ENCODE measurements at places on chromosomes 7 and 10. TPM values are rescaled to one million over a fixed set of nuclear protein-coding genes. Genes with fewer than 3 reads are reported as not detected.

The PAX4 gene
- not detected for total RNA-seq

GRCh38 chr10:31830887-31831286, 97.7 kb downstream of the ARHGAP12 start:
- 0 out of 2 replicates have a peak, but pooled peaks cover 6% of the 10 kb centered on the region for H3K36me3 ChIP-seq
- peak overlapping the region; percentile 22 for H3K27ac ChIP-seq
- H3K4me3 ChIP-seq, result peak overlapping the region; percentile 12
- no peaks in the 10 kb centered on the region for H3K27me3 ChIP-seq
- peak; percentile 49 for DNase-seq
- H3K4me1 ChIP-seq, result peaks cover 24% of the 10 kb centered on the region

GRCh38 chr7:118052336-118052735, 131.6 kb upstream of the LSM8 start:
- DNase-seq, result no peak
- H3K4me1 ChIP-seq, result no peaks in the 10 kb centered on the region
- no peaks in the 10 kb centered on the region for H3K27me3 ChIP-seq
- no peak overlapping the region for H3K4me3 ChIP-seq
- no peak overlapping the region for H3K27ac ChIP-seq
- H3K36me3 ChIP-seq, result no peaks in the 10 kb centered on the region

The SPDYE16 gene
- total RNA-seq, result not detected

The AKAP9 gene
- 24.1 TPM for total RNA-seq

The ZNHIT1 gene
- total RNA-seq, result 98.0 TPM

DNA sequence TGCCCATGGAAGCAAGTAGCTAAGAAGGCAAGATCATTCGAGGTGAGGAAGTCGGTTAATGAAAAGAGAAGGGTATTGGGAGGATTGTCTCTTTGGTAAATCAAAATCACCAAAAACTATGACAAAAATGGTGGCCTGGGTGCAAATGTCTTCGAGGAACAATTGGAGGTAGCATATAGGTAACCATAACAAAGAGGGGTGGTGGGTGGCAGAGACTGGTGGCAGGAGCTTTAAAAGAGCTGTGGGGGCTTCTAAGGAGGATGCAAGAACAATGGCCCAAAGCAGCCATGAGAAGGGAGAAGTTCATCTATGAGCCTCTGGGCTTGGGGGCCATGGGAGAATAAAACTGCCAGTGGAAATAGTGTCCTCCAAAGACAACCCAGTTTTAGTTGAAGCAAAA, 172.2 kb upstream of the PDE1C start:
- H3K4me1 ChIP-seq, result no peaks in the 10 kb centered on the region
- H3K27me3 ChIP-seq, result no peaks in the 10 kb centered on the region
- H3K4me3 ChIP-seq, result no peak overlapping the region

The PARD3 gene
- 21.2 TPM for total RNA-seq

The GPR158 gene
- total RNA-seq, result 0.13 TPM

DNA sequence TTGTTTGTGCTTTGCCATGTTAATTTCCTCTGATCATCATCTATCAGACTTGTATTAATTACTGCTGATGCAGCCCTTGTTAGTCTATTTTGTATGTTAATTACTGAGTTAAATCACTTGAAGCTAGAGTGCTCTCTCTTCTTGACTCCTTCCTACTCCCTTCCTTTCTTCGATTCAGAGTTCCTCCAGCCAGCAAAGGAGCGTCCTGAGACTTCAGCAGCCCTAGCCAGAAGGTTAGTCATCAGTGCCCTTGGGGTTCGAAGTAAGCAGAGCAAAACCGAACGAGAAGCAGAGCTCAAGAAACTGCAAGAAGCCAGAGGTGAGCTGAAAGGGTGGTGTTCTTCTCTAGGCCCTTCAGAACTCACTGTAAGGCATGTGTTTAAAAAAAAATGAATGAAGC, 32.1 kb downstream of the LOXL4 start:
- DNase-seq, result peak; percentile 69
- peaks cover 8% of the 10 kb centered on the region for H3K4me1 ChIP-seq
- H3K4me3 ChIP-seq, result no peak overlapping the region
- H3K27me3 ChIP-seq, result no peaks in the 10 kb centered on the region

The PILRA gene
- total RNA-seq, result not detected

- no peak overlapping the region for H3K4me3 ChIP-seq
- H3K27me3 ChIP-seq, result no peaks in the 10 kb centered on the region
- no peaks in the 10 kb centered on the region for H3K4me1 ChIP-seq
- no peak overlapping the region for H3K27ac ChIP-seq
These were observed 69.9 kb upstream of the MYL10 start for GRCh38 chr7:101698964-101699363.

DNA sequence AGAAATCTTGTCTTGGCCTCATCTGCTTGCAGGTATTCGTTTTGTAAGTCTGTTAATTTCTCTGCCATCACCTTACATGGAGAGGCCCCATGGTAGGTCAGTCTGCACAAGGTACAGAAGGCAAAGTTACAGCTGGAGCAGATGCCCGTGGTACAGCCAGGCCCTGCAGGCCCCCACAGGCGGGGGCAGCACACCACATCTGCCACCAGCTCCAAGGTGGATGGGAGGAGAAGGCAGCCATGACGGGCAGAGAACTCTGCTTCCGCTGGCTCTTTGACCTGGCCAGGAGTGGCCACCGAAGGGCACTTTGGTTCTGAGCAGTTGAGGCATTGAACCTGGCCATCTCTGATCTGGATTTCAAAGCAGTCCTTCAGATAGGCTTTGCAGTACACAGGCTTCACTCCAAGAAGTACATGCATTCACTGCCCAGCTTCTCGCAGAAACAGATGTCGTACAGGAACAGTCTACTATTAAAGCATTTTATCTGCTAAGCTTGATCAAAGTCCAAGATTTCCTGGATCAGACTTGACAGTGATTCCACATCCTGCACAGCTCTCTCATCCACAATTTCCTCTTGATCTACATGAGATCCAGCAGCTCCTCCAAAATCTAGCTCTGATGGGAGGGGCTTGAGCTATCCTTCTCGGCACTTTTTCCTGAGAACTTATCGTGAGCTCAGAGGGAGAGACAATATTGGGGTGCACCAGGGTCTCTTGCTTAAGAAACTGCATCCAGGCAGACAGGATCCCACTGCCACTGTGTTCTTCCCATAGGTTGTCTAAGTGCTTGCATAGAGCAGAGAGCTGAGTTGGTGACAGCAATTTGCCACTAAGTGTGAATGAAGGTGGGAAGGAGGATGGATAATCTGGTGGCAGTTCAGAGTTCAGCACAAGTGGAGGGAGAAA, 120.7 kb downstream of the TRRAP start:
- no peaks in the 10 kb centered on the region for H3K27me3 ChIP-seq
- peaks cover 23% of the 10 kb centered on the region for H3K36me3 ChIP-seq
- no peak overlapping the region for H3K4me3 ChIP-seq

GRCh38 chr10:59976909-59977308, 70.6 kb upstream of the CCDC6 start:
- H3K36me3 ChIP-seq, result no peaks in the 10 kb centered on the region
- H3K27ac ChIP-seq, result no peak overlapping the region
- no peaks in the 10 kb centered on the region for H3K4me1 ChIP-seq
- no peaks in the 10 kb centered on the region for H3K27me3 ChIP-seq
- H3K4me3 ChIP-seq, result no peak overlapping the region

GRCh38 chr10:80545258-80545881, 7.7 kb downstream of the SH2D4B start:
- no peaks in the 10 kb centered on the region for H3K4me1 ChIP-seq
- no peaks in the 10 kb centered on the region for H3K36me3 ChIP-seq
- no peak overlapping the region for H3K27ac ChIP-seq
- no peak for DNase-seq
- H3K27me3 ChIP-seq, result peaks cover 9% of the 10 kb centered on the region
- H3K4me3 ChIP-seq, result no peak overlapping the region

The PRPS1L1 gene
- not detected for total RNA-seq

DNA sequence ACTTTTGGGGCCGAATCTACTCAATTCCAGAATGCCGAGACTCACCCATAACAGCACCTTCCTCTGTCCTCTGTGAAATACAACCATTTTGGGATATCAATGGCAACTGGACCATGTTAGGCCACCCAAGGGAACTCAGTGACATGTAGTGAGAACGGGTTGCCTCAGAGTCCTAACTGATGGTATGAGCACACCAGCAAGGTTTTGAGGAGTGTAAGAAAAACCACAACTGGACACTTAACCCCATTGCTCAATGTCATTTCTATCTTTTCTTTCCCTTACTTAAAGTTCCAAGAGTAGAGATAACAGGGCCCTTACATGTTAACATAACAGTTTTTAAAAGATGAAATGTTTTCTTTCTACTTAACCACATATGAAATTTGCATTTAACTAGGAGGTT, 67.1 kb downstream of the TNS3 start:
- H3K4me1 ChIP-seq, result peaks cover 50% of the 10 kb centered on the region
- H3K36me3 ChIP-seq, result no peaks in the 10 kb centered on the region
- DNase-seq, result no peak
- H3K27ac ChIP-seq, result no peak overlapping the region

The MMS19 gene
- 89.7 TPM for total RNA-seq

DNA sequence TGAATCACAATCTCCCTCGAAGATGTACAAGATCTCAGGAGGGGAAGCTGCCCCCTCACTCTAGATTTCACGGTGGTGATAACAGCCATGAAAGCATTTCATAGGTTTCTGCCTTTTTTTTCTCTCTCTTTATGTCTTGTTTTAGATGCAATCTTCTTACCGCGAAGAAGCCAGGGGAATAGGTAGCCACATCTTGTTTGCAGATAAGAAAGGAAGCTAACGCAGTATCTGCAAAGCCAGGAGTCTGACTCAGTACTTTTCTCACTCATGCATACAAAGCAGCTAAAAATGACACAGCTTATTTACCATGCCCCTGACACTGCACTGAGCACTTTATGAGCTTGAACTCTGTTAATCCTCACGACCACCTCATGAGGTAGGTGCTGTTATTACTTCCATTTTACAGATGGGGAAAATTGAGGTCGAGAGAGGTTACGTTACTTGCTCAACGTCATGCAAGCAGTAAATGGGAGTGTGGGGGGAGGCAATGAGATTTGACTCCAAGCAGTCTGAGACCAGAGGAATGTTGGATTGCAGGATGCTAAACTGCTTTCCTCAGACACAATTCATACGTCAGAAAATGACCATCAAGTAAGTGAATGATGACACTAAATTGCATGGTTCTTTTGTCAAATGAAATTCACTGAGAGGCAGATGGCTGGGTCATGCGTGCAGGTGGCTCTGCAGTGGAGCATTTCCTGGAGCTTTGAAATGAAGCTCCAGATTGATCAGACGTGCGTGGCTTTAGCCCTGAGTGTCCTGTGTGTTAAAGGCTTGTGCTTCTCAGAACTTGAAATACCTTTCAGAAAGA, 3.3 kb downstream of the MAP3K8 start:
- H3K27me3 ChIP-seq, result no peaks in the 10 kb centered on the region
- H3K4me1 ChIP-seq, result peaks cover 35% of the 10 kb centered on the region
- H3K36me3 ChIP-seq, result peaks cover 13% of the 10 kb centered on the region
- peak; percentile 79 for DNase-seq
- H3K4me3 ChIP-seq, result peak overlapping the region; percentile 84
- peak overlapping the region; percentile 91 for H3K27ac ChIP-seq

DNA sequence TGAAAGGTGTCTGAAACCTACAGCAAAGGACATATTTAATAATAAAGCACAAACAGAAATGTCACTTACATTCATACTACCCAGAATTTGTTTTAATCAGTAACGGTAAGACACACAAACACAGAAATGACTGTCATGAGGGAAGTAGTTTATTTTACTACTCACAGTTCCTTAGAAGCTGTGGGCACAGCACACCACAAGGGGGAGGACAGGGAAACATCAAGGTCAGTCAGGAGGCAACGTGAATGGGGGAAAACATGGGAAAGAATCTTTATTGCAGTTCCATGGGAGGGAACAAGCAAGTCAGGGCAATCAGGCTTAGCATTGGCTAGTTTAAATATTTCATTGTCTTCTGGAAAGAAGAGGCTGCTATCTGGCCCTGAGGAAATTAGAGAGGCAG, 123.8 kb upstream of the PDSS1 start:
- H3K27me3 ChIP-seq, result no peaks in the 10 kb centered on the region
- H3K4me1 ChIP-seq, result no peaks in the 10 kb centered on the region
- DNase-seq, result no peak
- H3K36me3 ChIP-seq, result peaks cover 14% of the 10 kb centered on the region
- H3K4me3 ChIP-seq, result no peak overlapping the region

All from GM23248 (cell line).